ENCODE measurements at places on chromosomes 11 and 22.

- DNase-seq: no peak
Measured at GRCh38 chr22:19213442-19214077, 35.0 kb upstream of the SLC25A1 start.

- no peak for DNase-seq
Measured at GRCh38 chr11:2143799-2144543, 4.8 kb upstream of the IGF2 start.

- no peak for DNase-seq
Measured at GRCh38 chr11:109422870-109423465, 978 bp downstream of the C11orf87 start.

GRCh38 chr11:100557830-100558611, 129.1 kb upstream of the ARHGAP42 start:
- no peak for DNase-seq

DNA sequence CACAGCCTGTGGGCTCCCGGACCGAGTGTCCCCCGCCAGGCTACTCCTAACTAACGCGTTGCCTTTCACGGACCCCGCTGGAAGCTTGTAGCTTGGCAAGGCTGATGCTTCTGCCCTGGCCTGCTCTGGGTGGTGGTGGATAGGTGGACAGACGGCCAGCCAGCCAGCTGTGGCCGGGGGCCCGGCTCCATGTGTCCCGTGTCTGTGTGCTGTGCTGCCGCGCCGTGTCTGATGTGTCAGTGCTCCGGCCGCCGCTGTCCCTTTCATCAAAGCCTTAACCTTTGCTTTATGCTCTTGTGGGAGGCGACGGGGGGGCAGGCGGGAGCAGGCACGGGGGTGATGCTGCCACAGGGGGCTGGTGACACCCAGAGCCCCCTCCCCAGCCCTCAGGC, 5.0 kb downstream of the CCDC188 start:
- no peak for DNase-seq

DNA sequence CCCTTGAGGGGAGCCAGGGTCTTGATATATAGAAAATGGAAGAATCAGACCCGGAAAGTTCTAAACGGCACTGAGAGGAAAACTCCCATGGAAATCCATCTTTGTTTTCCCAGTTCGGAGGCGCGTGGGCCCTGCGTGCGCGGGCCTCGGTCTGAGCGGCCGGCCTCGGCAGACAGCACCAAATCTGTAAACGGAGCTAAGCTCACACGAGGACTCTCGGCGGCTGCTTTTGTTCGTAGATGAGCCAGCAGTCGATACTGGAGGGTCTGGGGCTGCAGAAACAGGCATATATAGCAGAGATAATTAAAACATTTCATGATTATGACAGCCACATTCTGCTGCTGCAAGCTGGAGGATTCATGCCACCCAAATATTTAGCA, 68.5 kb upstream of the PPARA start:
- DNase-seq: no peak

- DNase-seq: no peak
Measured at GRCh38 chr11:122163053-122163819, 47.2 kb upstream of the BLID start.

GRCh38 chr22:22392131-22392530, 116.4 kb downstream of the ZNF280B start:
- no peak for DNase-seq

- no peak for DNase-seq
Measured at GRCh38 chr22:30307041-30307574, 17.8 kb upstream of the CASTOR1 start.

DNA sequence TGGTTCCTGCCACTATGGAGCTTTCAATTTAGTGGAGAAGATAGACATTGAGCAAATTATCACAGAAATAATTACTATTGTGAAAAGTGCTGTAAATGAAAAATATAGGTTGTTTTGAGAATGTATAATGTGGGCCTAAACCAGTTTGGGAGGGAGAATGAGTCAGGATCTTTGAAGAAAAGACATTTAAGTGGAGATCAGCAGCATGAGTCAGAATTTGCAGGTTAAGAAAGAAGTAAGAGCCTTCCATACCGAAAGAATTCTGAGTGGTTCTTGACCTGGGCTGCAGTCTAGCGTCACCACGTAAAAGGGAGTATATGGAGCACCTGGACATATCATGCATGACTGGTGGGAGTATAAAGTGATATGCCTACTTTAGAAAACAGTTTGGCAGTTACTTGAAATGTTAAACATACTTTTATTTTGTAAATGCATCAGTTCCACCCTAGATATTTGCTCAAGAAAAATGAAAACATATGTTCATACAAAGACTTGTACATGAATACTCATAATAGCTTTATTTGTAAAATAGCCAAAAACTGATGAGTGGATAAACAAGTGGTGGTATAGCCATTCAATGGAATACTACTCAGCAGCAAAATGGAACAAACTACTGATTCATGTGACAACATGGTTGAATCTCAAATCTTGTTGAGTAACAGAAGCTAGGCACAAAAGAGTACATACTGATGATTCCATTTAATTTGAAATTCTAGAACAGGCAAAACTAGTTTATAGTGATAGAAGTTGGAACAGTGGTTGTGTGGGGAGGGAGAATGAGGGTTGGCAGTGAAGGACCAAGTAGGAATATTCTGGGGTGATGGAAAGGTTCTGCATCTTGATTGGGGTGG, 99.2 kb downstream of the STIM1 start:
- DNase-seq: no peak

- DNase-seq: no peak
Measured at GRCh38 chr11:2135648-2136201, 3.5 kb downstream of the IGF2 start.

DNA sequence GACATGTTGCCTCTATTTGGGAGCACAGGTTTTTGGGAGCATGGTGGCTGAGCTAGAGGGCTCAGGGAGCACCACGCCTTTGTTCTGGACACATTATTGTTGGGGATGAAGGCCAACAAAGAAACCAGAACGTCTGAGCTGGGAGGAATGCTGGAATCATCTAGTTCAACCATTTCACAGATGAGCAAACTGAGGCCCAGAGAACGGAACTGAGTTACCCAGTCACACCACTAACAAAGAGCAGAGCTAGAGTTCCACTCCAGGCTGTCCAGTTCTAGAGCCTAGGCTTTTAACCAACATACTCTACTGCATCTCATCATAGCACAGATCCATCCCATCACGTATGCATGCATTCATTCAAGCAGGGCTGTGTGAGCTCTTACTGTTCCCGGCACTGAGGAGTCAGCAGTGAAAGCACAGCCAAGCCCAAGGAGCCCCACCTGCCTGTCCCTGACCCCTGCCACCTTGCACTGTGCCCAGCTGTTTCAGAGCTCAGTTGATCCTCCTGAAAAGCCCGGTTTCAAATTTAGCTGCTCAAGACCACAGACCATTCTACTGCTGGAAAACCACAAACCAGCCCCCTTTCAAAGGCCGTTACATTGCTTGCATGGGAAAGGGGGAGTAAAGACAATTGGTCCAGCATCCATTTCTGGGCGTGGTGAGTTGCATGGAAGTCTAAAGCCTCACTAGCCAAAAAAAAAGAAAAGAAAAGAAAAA, 16.9 kb upstream of the TCF20 start:
- no peak for DNase-seq

DNA sequence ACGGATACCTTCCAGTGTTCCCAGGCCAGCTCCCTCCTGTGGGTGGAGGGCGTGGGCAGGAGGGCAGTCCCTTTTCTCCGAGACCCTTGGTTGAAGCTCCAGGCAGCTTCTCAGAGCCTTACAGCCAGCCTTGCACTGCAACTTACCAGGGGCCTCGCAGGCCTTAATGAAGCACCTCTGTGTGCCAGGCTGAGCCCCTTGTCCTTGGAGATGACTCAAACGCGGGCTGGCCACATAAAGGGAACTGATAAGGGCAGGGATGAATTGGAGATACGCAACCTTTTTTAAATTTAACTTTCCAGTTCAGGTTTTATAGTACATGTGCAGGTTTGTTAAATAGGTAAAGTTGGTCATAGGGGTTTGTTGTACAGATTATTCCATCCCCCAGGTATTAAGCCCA, 72.7 kb downstream of the WNT7B start:
- DNase-seq: no peak

DNA sequence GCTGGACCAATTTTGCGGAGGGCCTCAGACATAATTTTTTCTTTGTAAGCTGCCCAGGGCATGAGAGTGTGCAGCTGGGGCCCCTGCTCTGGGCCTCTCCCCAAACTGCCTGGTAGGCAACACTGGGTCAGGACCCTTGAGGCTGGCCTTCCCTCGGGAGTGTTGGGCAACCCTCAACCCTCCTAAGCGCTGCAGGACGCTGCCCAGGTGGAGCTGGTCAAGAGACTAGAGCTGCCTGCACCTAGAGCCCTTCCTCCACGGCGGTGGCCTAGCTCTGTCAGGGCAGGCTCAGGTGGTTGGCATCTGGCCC, 505 bp upstream of the TMEM132A start:
- no peak for DNase-seq

DNA sequence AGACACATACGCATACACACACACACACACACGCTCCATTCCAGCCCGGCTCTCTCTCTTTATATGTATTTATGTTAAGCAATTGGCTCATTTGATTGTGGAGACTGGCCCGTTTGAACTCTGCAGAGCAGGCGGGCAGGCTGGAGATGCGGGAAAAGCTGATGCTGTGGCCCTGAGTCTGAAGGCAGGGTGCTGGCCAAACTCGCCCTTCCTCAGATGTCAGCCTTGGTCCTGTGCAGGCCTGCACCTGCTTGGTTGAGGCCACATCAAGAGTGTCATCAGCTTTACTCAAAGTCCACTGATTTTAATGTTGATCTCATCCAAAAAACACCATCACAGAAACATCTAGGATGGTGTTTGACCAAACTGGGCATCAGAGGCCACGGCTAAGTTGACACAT, 569.3 kb downstream of the TBC1D22A start:
- DNase-seq: no peak

DNA sequence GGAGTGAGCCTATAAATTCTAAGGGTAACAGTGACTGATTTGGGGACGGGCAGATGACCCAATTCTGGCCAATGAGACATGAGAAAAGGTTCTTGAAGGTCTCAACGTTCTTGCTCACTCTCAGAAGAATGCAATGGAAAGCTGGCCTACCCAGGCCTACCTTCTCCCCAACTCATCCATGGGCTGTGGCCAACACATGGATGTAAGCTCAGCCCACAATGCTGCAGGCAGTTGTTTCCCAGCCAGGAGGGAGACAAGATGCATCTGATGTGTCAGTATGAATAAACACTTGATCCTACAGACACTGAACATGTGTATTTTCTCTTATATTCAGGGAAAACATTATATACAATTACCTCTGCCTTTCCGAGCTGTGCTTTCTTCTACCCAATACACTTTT, 24.4 kb downstream of the PI4KA start:
- no peak for DNase-seq

DNA sequence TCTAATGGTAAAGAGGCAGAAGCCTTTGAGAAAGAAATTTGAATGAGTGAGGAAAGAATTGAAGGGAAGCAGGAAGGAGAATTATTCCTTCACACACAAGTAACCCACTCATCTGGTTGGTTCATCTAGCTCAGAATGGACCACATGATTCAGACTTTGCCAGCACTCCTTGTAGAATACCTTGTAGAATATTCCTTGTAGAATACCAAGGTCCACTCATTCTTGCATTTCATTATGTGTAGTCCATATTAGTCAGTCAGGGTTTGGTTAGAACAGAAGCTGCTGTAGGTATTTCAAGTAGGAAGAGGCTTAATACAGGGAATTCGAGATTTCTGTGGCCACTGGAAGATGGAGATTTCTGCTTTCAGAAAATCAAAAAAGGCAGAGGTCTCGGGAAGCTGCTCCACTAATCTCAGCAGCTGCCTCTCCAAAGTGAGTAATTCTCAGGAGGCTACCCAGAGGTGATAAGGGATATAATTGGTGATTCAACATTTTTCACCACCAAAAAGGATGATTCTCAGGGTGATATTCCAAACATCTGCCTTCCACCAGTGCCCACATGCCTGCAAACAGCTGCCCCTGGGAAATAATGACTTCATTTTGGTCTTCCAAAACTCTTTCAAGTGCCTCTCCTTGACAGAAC, 329.1 kb downstream of the TMEM135 start:
- DNase-seq: no peak

- DNase-seq: no peak
Measured at GRCh38 chr22:46553189-46553588, 15.8 kb upstream of the CELSR1 start.

DNA sequence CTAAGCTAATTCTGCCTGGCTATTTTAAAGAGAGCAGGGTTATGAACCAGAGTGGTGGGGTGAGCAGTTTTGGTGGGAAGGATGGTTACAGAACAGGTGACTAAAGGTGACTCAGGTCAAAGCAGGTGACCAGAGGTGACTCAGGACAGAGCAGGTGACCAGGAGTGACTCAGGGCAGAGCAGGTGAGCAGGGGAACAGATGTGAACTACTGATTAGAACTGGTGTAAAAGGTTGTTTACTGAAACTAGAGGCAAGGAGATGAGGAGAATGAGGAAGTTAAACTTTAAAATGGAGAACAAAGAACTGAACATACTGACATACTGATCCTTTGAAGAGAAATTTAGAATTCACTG, 15.4 kb upstream of the HYLS1 start:
- no peak for DNase-seq

Data from PC-9 (cell line).